ENCODE measurements at places on chromosomes 6 and 20. TPM values are rescaled to one million over a fixed set of nuclear protein-coding genes. Genes with fewer than 3 reads are reported as not detected.
A peak's percentile ranks its signal among the peaks of the same experiment; 100 is the strongest.

GRCh38 chr6:34587851-34588250 is 31.7 kb upstream of the SPDEF start:
- no peak for DNase-seq
- no peaks in the 10 kb centered on the region for H3K36me3 ChIP-seq
- no peak overlapping the region for H3K27ac ChIP-seq

DNA sequence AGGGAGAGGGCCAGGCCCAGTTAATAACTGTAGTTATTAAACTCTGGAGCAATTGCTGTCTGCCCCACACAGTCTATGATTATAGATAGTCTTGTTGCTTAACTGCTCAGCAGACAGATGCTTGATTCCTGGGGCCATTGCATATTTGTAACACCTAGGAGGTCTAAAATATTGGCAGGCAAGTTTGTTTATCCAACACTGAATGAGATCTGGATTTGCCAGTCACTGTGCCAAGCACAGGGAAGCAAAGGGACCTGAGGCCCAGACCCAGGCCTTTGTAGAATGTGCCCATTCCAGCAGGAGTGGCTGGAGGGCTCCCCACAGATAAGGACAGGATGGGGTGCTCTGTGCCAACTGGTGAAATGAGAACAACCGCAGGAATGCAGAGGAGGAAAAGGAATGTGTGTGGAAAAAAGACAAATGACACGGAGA is 17.6 kb upstream of the ENTPD6 start:
- no peaks in the 10 kb centered on the region for H3K27me3 ChIP-seq
- no peak overlapping the region for H3K27ac ChIP-seq
- H3K4me3 ChIP-seq = no peak overlapping the region

DNA sequence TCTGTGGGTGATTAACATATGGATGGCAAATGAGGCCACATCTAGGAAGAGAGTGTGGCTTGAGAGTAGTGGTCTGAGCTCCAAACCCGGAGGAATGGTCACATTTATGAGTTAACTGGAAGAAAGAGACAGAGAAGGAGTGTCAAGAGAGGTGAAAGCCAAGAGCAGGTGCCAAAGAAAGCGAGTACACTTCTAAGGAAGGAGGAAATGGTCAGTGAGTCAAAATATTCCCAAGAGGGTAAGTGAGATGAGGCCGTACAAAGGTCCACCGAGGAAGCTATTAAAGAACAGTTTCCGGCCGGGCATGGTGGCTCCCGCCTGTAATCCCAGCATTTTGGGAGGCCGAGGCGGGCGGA is 104.5 kb upstream of the RNF24 start:
- no peak overlapping the region for H3K27ac ChIP-seq
- no peak for DNase-seq
- no peaks in the 10 kb centered on the region for H3K36me3 ChIP-seq

- no peaks in the 10 kb centered on the region for H3K27me3 ChIP-seq
- no peak overlapping the region for H3K4me3 ChIP-seq
- H3K36me3 ChIP-seq = no peaks in the 10 kb centered on the region
- H3K27ac ChIP-seq = no peak overlapping the region
- no peaks in the 10 kb centered on the region for H3K4me1 ChIP-seq
These were observed 372.7 kb upstream of the RGS17 start for GRCh38 chr6:153503810-153504209.

DNA sequence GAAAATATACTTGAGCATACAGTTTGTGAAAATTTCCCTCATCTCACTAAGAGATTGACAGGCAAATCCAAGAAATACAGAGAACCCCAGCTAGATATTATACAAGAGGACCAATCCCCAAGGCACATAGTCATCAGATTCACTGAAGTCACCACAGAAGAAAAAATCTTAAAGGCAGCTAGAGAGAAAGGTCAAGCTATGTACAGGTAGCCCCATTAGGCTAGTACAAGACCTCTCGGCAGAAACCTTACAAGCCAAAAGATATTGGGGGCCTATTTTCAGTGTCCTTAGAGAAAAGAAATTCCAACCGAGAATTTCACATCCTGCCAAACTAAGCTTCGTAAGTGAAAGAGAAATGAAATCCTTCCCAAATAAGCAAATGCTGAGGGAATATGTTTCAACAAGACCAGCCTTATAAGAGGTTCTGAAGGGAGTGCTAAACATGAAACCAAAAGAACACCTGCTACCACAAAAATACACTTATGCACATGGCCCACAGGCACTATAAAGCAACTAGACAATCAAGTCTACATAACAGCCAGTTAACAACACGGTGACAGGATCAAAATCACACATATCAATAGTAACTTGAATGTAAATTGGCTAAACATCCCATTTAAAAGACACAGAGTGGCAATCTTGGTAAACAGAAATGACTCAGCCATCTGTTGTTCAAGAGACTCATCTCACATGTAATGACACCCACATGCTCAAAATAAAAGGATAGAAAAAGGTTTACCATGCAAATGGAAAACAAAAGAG is 96.3 kb downstream of the FHL5 start:
- H3K27me3 ChIP-seq = no peaks in the 10 kb centered on the region
- H3K4me1 ChIP-seq = no peaks in the 10 kb centered on the region
- no peak overlapping the region for H3K27ac ChIP-seq
- no peak for DNase-seq
- H3K36me3 ChIP-seq = no peaks in the 10 kb centered on the region

DNA sequence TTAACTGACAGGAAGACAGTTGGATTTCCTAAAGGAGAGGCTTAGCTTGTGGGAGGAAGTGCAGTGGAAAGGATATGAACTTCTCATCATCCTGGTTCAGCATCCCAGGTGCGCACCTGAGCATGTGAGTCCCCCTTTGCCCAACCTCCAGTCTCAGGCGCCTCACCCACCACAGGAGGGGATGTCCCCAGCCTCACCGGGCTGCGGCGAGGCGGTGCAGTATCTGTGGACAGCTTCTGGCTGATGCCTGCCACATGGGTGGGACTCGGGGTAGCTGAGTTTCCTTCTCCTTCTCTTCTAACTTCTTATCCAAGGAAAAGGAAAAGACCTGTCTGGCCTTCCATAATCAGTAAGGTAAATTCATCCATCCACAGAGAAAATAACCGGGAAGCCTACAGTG is 539.3 kb upstream of the AGPAT4 start:
- H3K27ac ChIP-seq = no peak overlapping the region
- H3K4me1 ChIP-seq = no peaks in the 10 kb centered on the region
- no peaks in the 10 kb centered on the region for H3K36me3 ChIP-seq
- H3K4me3 ChIP-seq = no peak overlapping the region

DNA sequence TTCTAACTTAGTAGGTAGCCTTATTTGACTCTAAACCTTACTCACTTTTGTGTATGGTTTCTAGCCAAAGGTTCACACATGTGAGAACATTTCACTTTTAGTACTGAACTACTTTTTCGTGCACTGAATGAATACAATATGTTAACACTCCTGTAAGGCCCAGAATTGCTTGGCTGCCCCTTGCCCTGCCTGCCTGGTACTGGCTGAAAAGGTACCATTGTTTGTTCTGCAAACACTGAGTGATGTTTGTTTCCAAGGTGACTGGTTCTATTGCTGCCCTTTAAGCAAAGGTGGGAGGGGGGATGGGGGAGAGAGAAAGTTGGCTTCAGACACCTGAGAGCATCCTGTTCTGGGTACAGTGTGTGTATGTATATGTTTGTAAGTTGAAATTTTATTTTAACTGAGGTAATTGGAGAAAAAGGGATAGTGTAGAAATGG is 31.2 kb downstream of the RREB1 start:
- no peaks in the 10 kb centered on the region for H3K36me3 ChIP-seq
- H3K27ac ChIP-seq = peak overlapping the region; percentile 85
- no peaks in the 10 kb centered on the region for H3K27me3 ChIP-seq
- H3K4me3 ChIP-seq = no peak overlapping the region
- DNase-seq = no peak

DNA sequence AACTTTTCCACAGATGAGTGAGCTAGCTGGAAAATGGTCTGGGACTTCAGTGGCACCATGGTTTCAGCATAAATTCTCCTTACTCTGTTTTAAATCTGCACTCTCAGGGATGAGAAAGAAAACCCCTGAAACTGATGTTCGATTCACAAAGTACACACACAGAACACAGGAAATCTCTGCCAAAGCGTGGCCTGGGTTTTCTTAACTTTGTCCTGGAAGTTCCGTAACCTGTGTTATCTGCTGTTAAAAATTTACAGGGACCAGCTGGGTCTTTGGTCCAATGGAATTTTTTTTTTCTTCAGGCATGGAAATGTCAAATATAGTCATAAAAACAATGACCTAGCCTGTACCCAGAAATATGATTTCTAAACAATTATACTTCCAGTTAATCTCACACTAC is 7.3 kb downstream of the SCML4 start:
- H3K4me1 ChIP-seq = no peaks in the 10 kb centered on the region
- no peak overlapping the region for H3K4me3 ChIP-seq
- H3K27ac ChIP-seq = no peak overlapping the region
- no peaks in the 10 kb centered on the region for H3K36me3 ChIP-seq

- H3K4me1 ChIP-seq = no peaks in the 10 kb centered on the region
- H3K27me3 ChIP-seq = no peaks in the 10 kb centered on the region
- no peaks in the 10 kb centered on the region for H3K36me3 ChIP-seq
- H3K27ac ChIP-seq = no peak overlapping the region
These were observed 65.5 kb upstream of the QKI start for GRCh38 chr6:163348789-163349680.

GRCh38 chr6:11291582-11291981 is 59.1 kb upstream of the NEDD9 start:
- no peak overlapping the region for H3K27ac ChIP-seq
- no peak for DNase-seq
- no peaks in the 10 kb centered on the region for H3K36me3 ChIP-seq
- H3K4me1 ChIP-seq = no peaks in the 10 kb centered on the region

DNA sequence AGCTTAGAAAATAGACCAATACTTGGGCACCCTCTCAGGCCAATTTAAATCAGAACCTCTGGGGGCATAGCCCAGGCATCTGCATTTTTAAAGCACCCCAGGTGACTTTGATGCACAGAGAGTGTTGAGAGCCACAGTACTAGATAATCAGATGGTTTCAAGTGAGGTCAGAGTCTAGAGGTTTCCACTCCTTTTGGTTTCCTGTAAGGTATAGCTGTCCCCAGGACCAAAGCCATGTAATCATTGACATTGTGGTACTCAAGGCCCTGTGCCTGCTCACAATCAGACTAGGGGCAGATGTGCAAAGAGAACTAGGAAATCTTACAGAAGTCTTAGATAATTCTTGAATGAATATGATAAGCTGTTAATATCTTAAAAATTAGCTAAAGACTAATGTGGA is 9.1 kb downstream of the FILIP1 start:
- H3K36me3 ChIP-seq = no peaks in the 10 kb centered on the region
- no peak for DNase-seq
- no peak overlapping the region for H3K4me3 ChIP-seq
- peak overlapping the region; percentile 97 for H3K27ac ChIP-seq
- H3K27me3 ChIP-seq = no peaks in the 10 kb centered on the region

GRCh38 chr6:17583811-17584210 is 16.3 kb upstream of the FAM8A1 start:
- H3K27ac ChIP-seq = peak overlapping the region; percentile 77
- no peaks in the 10 kb centered on the region for H3K36me3 ChIP-seq
- DNase-seq = peak; percentile 37
- H3K4me3 ChIP-seq = no peak overlapping the region

- DNase-seq = no peak
- H3K27ac ChIP-seq = no peak overlapping the region
- H3K4me3 ChIP-seq = no peak overlapping the region
These were observed 61.6 kb upstream of the ADGRG6 start for GRCh38 chr6:142240179-142240578.

DNA sequence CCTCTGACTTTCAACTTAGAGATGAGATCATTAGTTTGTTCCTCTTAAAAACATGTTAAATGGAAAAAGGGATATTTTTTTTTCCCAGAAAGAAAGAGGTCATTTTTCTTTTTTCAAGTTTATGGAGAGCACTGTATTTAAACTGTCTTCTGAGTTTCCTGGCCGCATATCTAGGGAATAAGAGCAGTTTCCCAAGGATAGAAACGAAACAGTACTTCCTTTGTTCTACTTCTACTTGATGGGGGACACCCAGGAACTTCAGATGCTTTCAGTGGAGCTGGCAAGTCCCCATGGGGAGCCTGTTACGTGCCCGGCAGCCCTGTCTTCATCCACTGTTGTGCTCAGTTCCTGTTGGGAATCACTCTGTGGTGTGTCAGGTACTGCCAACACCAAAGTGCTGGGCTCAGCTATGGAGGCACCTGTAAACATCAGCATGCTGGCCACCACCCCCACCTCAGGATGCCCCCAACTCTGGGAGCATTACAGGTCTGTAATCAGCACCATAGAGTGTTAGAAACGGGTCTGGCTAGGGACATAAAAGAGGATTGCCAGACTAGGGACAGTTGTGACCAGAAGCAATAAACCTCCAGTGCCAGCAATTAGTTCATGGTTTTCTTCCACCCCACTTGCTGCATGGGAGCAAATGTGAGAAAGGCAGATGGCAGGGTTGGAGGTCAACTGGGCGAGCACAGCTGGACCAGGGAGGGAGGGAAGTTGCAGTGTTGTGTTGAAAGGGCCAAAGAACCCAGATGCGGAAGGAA is 221.7 kb upstream of the ECI2 start:
- no peak for DNase-seq
- peak overlapping the region; percentile 52 for H3K27ac ChIP-seq
- H3K4me3 ChIP-seq = no peak overlapping the region
- no peaks in the 10 kb centered on the region for H3K4me1 ChIP-seq
- no peaks in the 10 kb centered on the region for H3K36me3 ChIP-seq
- no peaks in the 10 kb centered on the region for H3K27me3 ChIP-seq

DNA sequence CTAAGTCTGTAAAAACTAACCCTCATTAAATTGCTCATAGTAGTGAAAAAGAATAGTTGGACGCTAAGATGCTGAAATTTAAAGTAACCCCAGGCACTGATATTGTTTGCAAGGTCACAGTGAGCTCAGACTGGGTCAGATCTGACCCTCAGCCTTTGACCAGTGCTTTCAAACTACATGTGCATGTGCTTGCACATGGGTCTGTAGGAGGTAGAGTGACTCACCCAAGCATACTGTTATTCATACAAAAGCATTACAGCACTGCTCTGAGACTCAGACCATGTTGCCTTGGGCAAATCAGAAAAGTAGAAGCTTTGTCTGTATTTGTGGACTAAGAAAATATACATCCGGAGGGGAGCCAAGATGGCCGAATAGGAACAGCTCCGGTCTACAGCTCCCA is 326.4 kb upstream of the MARCKS start:
- H3K4me1 ChIP-seq = no peaks in the 10 kb centered on the region
- no peak overlapping the region for H3K27ac ChIP-seq
- no peaks in the 10 kb centered on the region for H3K36me3 ChIP-seq
- no peak overlapping the region for H3K4me3 ChIP-seq
- DNase-seq = no peak

Gene HDDC2
- total RNA-seq = 45.2 TPM

Gene KCNG1
- total RNA-seq = 69.2 TPM

Gene LCA5
- 3.6 TPM for total RNA-seq

Gene RAD21L1
- not detected for total RNA-seq

Data from uterus (tissue), 4 donors.